ENCODE measurements at places on chromosomes 12 and 14. TPM values are rescaled to one million over a fixed set of nuclear protein-coding genes. Genes with fewer than 3 reads are reported as not detected.

DNA sequence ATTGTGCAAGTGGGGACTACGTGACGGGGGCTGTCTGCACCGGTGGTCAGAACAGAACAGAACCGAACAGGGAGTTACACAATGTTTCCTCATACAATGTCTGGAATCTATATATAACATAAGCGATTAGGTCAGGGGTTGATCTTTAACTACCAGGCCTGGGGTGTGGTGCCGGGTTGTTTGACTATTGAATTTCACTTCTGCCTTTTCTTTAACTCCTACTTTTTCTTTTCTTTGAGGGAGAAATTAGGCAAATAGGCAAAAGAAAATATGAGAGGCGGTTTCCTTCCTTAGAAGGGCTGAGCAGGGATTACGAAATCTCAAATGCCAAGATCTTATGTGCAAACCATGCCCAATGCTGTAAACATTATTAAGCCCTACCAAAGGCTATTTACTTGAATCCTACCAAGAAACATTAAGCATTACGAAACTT is 140.3 kb downstream of the SLC38A6 start:
- DNase-seq = no peak

The FOXN4 gene
- polyA plus RNA-seq = not detected

DNA sequence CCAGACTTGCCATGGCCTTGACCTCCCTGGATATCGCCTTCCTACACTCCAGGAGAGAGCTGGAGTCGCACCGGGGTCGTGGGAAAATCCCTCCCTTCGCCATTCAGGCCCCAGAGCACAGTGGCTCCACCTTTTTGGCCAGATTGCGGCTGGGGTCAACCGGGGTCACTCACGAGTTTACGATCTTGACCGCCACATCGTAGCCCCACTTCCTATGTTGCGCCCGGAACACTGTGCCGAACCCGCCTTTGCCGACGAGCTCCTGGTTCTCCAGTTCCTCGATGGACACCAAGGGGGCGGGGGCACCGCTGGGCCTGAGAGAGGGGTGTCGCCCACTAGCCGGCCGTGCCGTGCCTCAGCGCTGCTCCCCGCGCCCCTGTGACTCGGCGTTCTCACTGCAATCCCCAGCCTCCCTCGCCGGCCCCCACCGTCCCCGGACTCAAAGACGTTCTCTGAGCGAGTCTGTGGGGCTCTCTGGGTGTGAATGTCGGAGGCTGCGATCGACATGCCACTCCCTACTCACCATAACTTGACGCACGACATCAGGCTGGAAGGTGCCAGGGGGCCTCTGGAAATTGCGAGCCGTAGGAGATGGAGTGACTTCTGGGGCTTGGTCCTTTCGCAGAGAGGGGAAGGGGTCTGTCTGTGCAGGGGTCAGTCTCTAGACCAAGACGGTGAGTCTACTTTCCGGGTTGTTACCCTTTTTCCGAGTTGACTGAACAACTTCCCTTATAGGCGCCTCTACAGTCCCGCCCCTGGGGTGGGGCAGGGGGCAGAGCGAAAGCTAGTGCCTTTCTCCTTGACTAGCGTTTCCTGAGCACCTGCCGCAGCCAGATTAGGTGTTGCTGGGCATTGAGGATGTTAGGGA is at the start of gene RIPK3:
RIPK3 (minus strand) TSS at position 708 of the 868 bp plus-strand sequence; CDS start at position 543, 165 bp downstream.
- no peak for DNase-seq

The CIROP gene
- polyA plus RNA-seq = not detected

The SERPINA1 gene
- polyA plus RNA-seq = not detected

GRCh38 chr12:111596985-111597830 is 1.9 kb downstream of the ATXN2 start:
- DNase-seq = peak; percentile 37

- DNase-seq = no peak
Observed at GRCh38 chr12:6375269-6376078, at the start of gene SCNN1A. TSS of gene SCNN1A (minus strand) at chr12:6375563. CDS start at chr12:6374783, 780 bp downstream.

The VDR gene
- 0.48 TPM for polyA plus RNA-seq

- DNase-seq = no peak
Observed at GRCh38 chr14:94500264-94500663, 9.0 kb downstream of the SERPINA12 start.

DNA sequence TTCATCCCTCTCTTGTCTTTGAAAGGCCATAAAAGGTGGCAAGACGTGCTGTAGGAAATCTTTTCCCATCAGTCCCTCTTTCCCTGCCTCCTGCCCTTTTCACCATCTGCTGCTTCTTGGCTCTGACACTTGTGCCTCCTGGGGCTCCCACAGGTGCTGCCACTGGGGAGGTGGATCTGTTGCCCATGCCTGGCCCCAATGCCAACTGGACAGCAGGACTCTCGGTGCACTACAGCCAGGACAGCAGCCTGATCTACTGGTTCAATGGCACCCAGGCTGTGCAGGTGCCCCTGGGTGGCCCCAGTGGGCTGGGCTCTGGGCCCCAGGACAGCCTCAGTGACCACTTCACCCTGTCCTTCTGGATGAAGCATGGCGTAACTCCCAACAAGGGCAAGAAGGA is 6.5 kb downstream of the CLSTN3 start:
- no peak for DNase-seq

- no peak for DNase-seq
Observed at GRCh38 chr12:108128221-108129016, 669 bp upstream of the WSCD2 start.

Measured in muscle of arm (tissue), 14 donors.